Lung (tissue), 17 donors: ENCODE measurements at places on chromosomes 11 and 22. TPM values are rescaled to one million over a fixed set of nuclear protein-coding genes. Genes with fewer than 3 reads are reported as not detected.

Gene SLC22A12
- not detected for total RNA-seq

Gene IFITM1
- total RNA-seq, result 104 TPM

DNA sequence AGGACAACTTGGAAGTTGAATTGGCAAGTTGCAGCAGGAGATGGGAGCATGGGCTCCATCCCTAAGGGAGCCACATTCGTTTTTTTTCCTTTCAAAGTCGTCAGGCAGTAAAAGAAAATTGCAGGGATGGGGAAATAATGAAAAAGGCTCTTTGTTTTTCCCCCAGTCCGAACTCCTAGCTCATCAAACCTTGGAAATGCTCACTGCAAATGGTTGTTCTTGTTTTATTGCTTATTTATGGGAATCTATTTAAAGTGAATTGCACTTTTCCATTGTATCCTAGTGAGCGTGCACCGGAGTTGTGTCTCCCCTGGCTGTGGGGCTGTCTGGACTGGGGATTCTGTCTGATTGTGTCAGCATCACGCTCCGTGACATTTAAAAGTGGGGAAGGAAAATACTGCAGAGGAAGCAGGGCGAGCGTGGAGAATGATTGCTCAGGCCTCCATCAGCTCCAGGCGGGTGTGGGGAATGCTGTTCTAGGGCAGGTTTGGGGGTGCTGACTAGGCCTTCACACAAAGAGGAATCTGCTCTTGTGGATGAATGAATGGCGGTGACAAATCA, 306.4 kb downstream of the KIRREL3 start:
- no peaks in the 10 kb centered on the region for H3K4me1 ChIP-seq
- no peak for DNase-seq
- no peaks in the 10 kb centered on the region for H3K36me3 ChIP-seq

DNA sequence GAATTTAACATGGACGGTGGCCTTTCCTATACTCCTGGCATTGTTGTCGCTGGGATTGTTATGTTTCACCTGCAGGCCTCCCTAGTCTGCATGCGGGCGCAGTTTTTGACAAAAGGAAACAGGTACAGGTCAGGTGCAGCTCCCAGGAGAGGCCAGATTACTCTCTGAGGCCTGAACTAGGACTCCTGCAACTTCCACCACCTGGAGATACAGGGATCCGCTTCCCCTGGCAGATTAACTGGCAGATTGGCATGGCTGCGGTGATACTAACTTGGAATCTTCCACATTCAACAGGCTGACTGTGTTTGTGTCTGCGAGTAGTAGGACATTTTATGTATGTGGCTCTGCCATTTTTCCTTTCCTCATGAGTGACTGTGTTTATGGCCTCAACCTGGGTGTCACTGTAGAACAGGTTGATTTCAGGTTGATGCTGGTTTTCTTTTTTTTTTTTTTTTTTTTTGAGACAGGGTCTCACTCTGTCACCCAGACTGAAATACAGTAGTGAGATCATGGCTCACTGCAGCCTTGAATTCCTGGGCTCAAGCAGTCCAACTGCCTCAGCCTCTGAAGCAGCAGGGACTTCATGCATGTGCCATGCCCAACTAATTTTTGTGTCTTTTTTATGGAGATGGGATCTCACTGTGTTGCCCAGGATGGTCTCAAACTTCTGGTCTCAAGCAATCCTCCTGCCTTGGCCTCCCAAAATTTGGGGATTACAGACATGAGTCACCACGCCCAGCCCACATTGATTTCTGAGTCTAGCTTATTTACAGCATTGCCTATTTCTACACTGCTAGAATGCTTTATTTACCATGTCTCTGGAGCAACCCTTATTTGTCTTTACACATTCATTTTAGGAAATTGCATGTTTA, 1.7 kb upstream of the USP28 start:
- no peak for DNase-seq
- H3K4me1 ChIP-seq, result no peaks in the 10 kb centered on the region
- H3K27ac ChIP-seq, result no peak overlapping the region

Gene OR52M1
- not detected for total RNA-seq

Gene RIMBP3B
- 0.09 TPM for total RNA-seq

DNA sequence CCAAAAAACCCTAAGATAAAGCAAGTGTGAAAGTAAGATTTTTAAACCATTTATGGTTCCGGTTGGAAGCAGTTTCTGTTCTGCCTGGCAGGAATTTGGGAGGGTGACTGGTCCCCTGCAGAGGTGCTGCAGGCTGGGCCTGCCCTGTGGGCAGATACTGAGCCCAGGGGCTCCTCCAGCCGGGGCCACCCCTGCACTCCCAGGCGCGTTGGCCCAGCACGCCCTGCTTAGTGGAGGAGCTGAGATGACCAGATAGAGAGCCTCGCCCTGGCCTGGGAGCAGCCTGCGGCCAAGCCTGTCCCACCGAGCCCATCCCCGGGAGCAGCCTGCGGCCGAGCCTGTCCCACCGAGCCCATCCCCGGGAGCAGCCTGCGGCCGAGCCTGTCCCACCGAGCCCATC, 8.0 kb downstream of the PHLDA2 start:
- no peak for DNase-seq
- H3K27me3 ChIP-seq, result no peaks in the 10 kb centered on the region

- H3K4me1 ChIP-seq, result peaks cover 85% of the 10 kb centered on the region
- DNase-seq, result no peak
- H3K36me3 ChIP-seq, result peaks cover 6% of the 10 kb centered on the region
- H3K27ac ChIP-seq, result peak overlapping the region; percentile 90
These were observed 12.8 kb downstream of the ARRB1 start for GRCh38 chr11:75338516-75339208.

DNA sequence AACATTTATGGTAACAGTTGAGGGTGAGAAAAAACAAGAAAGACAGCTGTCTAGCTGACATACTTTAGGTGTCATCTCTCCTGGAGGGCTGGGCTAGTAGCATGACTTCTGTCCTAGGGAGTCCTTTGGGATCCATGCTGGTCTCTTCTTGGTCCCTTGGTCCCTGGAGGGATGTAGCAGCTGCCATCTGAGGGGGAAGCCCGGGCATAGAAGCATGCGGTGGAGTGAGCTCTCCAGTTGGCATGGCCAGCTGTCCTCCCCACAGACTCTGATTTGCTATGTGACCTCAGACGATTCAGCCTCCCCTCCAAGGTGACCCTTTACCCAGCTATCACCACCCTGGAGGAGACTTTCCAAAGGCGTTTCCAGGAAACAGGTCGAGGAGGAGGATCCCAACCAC, 28.7 kb downstream of the POU2F3 start:
- H3K4me1 ChIP-seq, result no peaks in the 10 kb centered on the region
- H3K4me3 ChIP-seq, result no peak overlapping the region
- no peaks in the 10 kb centered on the region for H3K36me3 ChIP-seq
- H3K27me3 ChIP-seq, result peaks cover 10% of the 10 kb centered on the region
- DNase-seq, result no peak

Gene AQP11
- total RNA-seq, result 0.74 TPM

GRCh38 chr11:86174101-86175046, 70.2 kb upstream of the EED start:
- no peaks in the 10 kb centered on the region for H3K27me3 ChIP-seq
- H3K4me1 ChIP-seq, result peaks cover 11% of the 10 kb centered on the region
- no peak for DNase-seq
- H3K27ac ChIP-seq, result peak overlapping the region; percentile 71

Gene KIF18A
- total RNA-seq, result 7.5 TPM

GRCh38 chr11:33256031-33256812, 959 bp upstream of the HIPK3 start:
- H3K27ac ChIP-seq, result peak overlapping the region; percentile 100
- no peak overlapping the region for H3K4me3 ChIP-seq
- peaks cover 6% of the 10 kb centered on the region for H3K4me1 ChIP-seq
- no peaks in the 10 kb centered on the region for H3K27me3 ChIP-seq
- DNase-seq, result no peak

Gene TCN1
- 4.4 TPM for total RNA-seq

GRCh38 chr11:9379041-9379440, 5.4 kb upstream of the IPO7 start:
- no peaks in the 10 kb centered on the region for H3K4me1 ChIP-seq
- H3K27ac ChIP-seq, result no peak overlapping the region
- no peaks in the 10 kb centered on the region for H3K27me3 ChIP-seq
- no peak for DNase-seq

Gene PNPLA5
- total RNA-seq, result not detected

- H3K4me3 ChIP-seq, result no peak overlapping the region
- H3K27me3 ChIP-seq, result no peaks in the 10 kb centered on the region
- H3K4me1 ChIP-seq, result peaks cover 14% of the 10 kb centered on the region
- no peak for DNase-seq
These were observed 88.1 kb downstream of the RRAS2 start for GRCh38 chr11:14270690-14271542.

DNA sequence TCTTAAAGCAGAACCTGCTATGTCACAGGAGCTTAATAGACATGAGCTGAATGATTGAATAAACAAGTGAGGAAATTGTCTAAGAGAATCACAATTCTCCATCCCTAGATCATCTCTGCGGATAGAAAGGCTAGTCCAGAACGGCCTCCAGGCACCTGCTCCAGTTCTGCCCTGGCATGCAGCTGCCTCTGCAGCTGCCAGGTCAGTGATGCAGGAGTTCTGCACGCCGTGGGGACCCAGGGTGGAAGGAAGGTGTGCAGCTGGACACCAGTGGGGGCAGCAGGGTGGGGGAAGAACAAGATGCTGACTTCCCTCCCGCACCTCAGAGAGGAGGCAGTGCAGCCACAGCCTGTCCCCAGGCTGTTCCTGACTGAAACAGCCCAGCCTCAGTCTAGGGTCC, 192.1 kb upstream of the NCAM1 start:
- no peak for DNase-seq
- no peak overlapping the region for H3K4me3 ChIP-seq
- H3K4me1 ChIP-seq, result peaks cover 2% of the 10 kb centered on the region
- no peak overlapping the region for H3K27ac ChIP-seq

GRCh38 chr11:18277565-18278271, 11.7 kb downstream of the SAA1 start:
- DNase-seq, result no peak
- peaks cover 6% of the 10 kb centered on the region for H3K36me3 ChIP-seq
- no peak overlapping the region for H3K4me3 ChIP-seq
- no peaks in the 10 kb centered on the region for H3K4me1 ChIP-seq

DNA sequence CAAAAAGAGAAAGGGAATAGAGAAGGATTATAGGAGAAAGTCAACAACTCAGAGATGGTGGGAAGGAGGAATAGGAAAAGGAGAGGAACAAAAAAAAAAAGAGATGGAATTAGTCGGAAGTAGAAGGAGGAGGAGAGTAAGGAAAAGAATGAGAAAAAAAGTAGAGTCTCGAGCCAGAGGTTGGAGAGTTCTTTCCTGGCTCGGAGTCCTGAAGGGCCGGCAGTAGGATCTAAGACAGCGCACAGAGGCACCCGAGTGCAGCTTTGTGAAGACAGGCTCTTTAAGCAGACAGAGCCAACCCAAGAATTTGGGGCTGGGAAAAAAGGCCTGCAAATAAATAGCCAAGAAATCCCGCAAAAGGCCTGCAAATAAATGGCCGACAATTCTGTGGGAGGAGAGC, 170.4 kb upstream of the CCDC90B start:
- H3K4me3 ChIP-seq, result no peak overlapping the region
- H3K4me1 ChIP-seq, result no peaks in the 10 kb centered on the region
- no peaks in the 10 kb centered on the region for H3K27me3 ChIP-seq
- no peak for DNase-seq
- no peak overlapping the region for H3K27ac ChIP-seq
- no peaks in the 10 kb centered on the region for H3K36me3 ChIP-seq

DNA sequence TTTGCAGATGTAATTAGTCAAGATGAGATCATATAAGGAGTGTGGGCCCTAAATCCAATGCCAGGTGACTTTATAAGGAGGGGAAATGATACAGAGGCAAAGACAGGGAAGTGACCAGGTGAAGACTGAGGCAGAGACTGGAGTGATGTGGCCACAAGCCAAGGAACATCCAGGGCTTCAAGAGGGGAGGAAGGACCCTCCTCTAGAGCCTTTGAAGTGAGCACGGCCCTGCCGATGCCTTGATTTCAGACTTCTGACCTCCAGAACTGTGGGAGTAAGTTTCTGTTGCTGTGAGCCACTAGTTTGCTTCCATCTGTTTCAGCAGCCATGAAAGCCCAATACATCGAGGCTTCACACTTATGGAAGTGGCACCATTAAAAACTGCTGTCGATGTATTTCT, 78.7 kb downstream of the SHANK2 start:
- no peaks in the 10 kb centered on the region for H3K36me3 ChIP-seq
- H3K4me1 ChIP-seq, result no peaks in the 10 kb centered on the region
- no peak overlapping the region for H3K4me3 ChIP-seq
- no peaks in the 10 kb centered on the region for H3K27me3 ChIP-seq
- no peak overlapping the region for H3K27ac ChIP-seq

- no peak overlapping the region for H3K27ac ChIP-seq
- H3K4me3 ChIP-seq, result no peak overlapping the region
- no peaks in the 10 kb centered on the region for H3K4me1 ChIP-seq
- H3K36me3 ChIP-seq, result no peaks in the 10 kb centered on the region
- H3K27me3 ChIP-seq, result no peaks in the 10 kb centered on the region
These were observed 214.0 kb downstream of the BRD1 start for GRCh38 chr22:49613511-49614270.

Gene HYOU1
- 252 TPM for total RNA-seq

GRCh38 chr11:134887896-134888295, 475.9 kb upstream of the B3GAT1 start:
- no peaks in the 10 kb centered on the region for H3K4me1 ChIP-seq
- H3K36me3 ChIP-seq, result no peaks in the 10 kb centered on the region
- no peak overlapping the region for H3K4me3 ChIP-seq

- peak; percentile 71 for DNase-seq
- no peaks in the 10 kb centered on the region for H3K36me3 ChIP-seq
- H3K27ac ChIP-seq, result peak overlapping the region; percentile 63
- peaks cover 24% of the 10 kb centered on the region for H3K4me1 ChIP-seq
- no peaks in the 10 kb centered on the region for H3K27me3 ChIP-seq
These were observed 64.7 kb upstream of the RRAS2 start for GRCh38 chr11:14423633-14424032.

Gene MMP10
- total RNA-seq, result 1.2 TPM

Gene KCNK7
- 0.46 TPM for total RNA-seq

Gene RGL4
- total RNA-seq, result 3.1 TPM

DNA sequence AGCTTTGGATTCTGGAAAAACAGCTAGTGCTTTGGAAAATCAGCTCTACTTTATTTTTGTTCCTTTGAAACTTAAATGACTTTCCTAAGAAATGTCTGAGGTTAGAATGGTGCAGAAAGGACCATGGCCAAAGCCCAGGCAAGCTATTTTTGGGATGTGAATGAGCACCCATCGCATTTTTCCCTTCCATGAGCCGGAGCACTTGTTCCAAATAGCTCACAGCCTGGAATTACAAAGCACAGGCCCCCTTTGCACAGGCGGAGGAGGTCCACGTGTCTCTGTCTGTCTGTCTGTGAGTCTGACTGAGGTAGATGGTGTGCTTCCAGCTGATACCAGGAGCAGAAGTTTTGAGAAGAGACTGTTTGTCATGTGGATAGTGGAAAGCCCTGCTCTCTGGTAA, 50.7 kb downstream of the MICAL2 start:
- DNase-seq, result no peak
- H3K27ac ChIP-seq, result peak overlapping the region; percentile 74
- peaks cover 13% of the 10 kb centered on the region for H3K36me3 ChIP-seq
- H3K4me1 ChIP-seq, result peaks cover 15% of the 10 kb centered on the region
- H3K4me3 ChIP-seq, result no peak overlapping the region

DNA sequence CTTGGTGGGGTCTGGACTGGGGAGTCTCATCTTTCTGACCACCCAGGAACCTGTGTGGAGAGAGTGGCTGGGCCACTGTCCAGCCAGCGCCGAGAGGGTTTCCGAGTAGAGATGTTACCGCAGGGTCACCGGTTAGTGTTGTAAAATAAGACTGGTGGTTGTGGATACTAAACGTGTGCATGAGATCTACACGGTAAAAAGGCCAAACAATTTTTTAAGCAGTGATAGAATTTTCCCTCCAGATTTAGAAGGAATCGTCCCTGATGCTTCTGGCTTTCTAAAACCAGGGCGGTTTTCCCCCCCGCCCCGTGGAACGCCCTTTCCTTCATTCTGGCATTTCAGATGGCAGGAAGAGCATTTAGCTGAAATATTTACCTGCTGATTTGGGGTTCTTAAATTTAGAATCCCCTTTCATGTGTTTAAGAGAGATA, 72.6 kb upstream of the PPARA start:
- H3K27ac ChIP-seq, result peak overlapping the region; percentile 95
- DNase-seq, result peak; percentile 34
- H3K4me3 ChIP-seq, result no peak overlapping the region
- peaks cover 29% of the 10 kb centered on the region for H3K4me1 ChIP-seq
- H3K36me3 ChIP-seq, result peaks cover 7% of the 10 kb centered on the region
